Large intestine (tissue), 12 donors: ENCODE measurements at places on chromosomes 16 and 17. TPM values are rescaled to one million over a fixed set of nuclear protein-coding genes. Genes with fewer than 3 reads are reported as not detected.

GLTPD2 gene
- 34.4 TPM for polyA plus RNA-seq

DNA sequence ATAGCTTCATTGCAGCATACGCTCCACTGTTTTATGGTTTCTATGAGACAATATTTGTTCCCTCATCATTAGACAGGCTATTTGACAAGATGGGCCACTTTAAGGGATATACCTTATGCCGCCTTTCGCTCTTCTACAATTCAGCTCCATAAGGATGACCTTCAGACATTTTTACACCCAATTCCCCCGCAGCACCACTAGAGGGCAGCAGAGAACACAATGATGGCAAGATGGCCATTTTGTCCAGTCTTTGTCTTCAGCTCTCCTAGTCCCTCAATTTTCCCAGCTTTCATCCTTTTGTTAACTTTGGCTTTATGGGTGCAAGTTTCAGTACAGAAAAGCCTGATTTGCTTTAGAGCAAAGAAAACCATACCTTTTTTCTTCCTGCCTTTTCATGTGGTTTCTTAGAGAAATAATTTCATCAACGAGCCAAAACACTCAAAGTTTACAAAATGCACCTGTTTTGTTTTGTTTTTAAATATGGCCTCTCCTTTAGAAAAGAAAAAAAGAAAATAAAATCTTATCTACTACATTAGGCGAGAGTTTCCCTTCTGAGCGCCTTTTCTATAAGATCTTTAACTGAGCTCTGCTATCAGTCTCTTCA lies 355.3 kb downstream of the TOX3 start:
- H3K27ac ChIP-seq: no peak overlapping the region
- no peaks in the 10 kb centered on the region for H3K36me3 ChIP-seq
- no peaks in the 10 kb centered on the region for H3K27me3 ChIP-seq
- no peak overlapping the region for H3K4me3 ChIP-seq

DNA sequence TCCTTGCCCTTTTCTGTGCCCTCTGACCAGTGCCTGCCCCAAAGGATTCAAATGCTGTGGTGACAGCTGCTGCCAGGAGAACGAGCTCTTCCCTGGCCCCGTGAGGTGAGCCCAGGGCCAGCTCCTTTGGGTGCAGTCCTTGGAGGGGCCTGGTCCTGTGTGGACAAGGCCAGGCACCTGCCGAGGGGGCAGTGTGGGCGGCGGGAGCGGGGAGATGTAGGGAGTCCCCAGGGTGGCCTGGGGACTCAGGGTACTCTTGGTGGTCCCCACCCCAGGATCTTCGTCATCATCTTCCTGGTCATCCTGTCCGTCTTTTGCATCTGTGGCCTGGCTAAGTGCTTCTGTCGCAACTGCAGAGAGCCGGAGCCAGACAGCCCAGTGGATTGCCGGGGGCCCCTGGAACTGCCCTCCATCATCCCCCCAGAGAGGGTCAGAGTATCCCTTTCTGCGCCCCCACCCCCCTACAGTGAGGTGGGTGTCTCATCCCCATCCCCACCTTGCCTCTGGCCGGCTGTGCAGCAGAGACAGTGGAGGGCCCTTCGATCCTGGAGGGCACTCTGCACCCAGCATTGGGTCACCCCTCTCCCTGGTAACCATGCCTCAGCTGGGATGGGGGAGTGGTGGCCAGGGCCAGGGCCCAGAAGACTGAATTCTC lies 4.4 kb downstream of the TMEM92 start:
- H3K27me3 ChIP-seq: no peaks in the 10 kb centered on the region
- H3K4me1 ChIP-seq: peaks cover 72% of the 10 kb centered on the region
- no peak overlapping the region for H3K4me3 ChIP-seq
- peak overlapping the region; percentile 34 for H3K27ac ChIP-seq
- peaks cover 18% of the 10 kb centered on the region for H3K36me3 ChIP-seq
- no peak for DNase-seq

FBXO39 gene
- polyA plus RNA-seq: 1.8 TPM

DNA sequence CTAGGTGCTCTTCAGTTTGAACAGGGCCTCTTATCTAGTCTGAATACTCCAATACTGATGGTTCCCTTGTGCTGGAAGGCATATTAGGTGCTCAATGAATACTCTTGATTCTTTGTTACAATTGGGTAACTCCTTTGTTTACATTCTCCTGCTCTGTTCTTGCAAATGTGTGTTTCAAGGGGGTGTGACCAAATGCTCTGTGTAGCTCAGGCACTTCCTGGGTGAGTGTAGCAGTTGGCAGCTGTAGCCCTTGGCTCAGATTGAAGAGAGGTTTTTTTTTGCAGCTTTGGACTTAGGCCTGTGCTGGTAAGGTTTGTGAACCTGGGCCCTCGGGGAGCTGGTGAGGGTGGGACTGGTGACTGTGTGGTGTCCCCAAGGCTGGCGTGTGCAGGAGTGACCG lies 20.2 kb downstream of the TBCD start:
- H3K27me3 ChIP-seq: no peaks in the 10 kb centered on the region
- H3K4me1 ChIP-seq: no peaks in the 10 kb centered on the region
- H3K4me3 ChIP-seq: no peak overlapping the region
- H3K27ac ChIP-seq: no peak overlapping the region
- H3K36me3 ChIP-seq: peaks cover 31% of the 10 kb centered on the region

DNA sequence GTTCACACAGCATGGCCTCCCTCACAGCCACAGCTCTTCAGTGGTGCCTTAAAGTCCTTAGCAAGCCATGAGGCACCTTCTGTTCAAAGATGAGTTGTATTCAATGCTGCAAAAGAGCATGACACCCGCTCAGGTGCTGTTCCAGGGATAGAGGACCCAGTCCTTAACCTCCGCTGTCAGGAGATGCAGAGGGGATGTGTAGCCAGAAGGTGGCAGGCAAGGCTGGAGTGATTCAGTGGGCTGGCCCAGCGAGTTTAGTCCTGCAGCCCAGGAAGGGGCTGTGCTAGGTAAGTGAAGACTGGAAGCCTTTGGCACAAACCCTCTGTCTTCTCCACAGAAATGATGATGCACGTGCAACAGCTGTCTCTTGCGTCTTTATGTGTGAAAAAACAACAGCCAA lies 25.0 kb upstream of the ADAM11 start:
- DNase-seq: no peak
- H3K4me3 ChIP-seq: no peak overlapping the region
- peaks cover 11% of the 10 kb centered on the region for H3K36me3 ChIP-seq
- H3K27me3 ChIP-seq: no peaks in the 10 kb centered on the region

DNA sequence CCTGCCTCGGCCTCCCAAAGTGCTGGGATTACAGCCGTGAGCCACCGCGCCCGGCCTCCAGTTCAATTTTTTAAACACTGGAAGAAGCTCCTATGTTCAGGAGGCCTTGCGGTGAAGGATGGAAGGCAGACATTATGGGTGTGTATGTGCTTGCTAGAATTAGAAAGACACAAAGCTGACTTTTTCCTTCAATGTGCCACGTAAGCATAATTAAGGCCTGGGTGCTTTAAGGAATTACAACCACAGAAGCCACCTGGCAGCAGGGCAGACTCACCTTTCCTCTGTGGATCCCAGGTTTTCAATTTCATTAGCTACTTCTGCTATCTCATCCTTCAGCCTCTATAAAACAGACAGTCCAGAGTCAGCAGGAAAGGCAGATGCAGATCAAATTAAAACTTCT lies 74.2 kb downstream of the CYTH1 start:
- no peak overlapping the region for H3K4me3 ChIP-seq
- H3K4me1 ChIP-seq: peaks cover 8% of the 10 kb centered on the region
- no peak for DNase-seq
- peaks cover 36% of the 10 kb centered on the region for H3K36me3 ChIP-seq

MYO15A gene
- polyA plus RNA-seq: 2.0 TPM

DNA sequence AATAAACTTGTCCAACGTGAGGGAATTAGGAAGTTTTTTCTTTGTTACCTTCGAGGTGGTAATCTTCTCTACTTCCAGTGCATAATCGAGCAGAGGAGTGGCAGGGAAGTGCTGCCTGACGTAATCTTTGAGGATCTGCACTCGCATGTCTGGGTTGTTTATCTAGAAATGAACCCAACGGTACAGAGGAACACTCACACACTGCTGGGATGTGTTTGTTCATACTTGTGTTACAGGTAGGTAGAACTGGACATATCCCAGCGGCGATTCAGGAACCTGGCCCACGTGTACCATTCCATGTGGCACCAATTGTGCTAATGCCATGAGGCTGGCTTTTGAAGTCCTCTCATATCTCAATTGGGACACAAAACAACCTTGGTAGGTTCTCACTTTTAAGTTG lies 4.2 kb upstream of the KLHL11 start:
- H3K4me3 ChIP-seq: no peak overlapping the region
- no peaks in the 10 kb centered on the region for H3K4me1 ChIP-seq
- no peaks in the 10 kb centered on the region for H3K27me3 ChIP-seq
- H3K27ac ChIP-seq: no peak overlapping the region

KCNH4 gene
- 0.36 TPM for polyA plus RNA-seq

DNA sequence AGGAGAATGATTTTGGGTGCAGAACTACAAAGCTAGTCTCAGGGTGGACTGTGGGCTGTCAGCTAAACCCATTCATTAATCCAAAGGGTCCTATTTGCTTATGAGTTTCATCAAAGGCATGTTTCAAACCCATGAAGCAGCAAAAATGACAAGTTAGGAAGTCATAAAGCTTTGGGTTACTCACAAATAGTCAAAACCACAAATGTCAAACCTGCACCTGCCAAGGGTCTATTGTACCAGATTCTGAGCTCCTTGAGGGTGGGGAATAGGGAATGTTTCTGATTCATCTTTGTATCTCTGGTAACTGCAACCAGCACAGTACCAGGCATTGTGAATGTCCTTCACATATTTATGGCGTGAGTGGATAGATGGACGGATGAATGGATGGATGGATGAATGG lies 317.7 kb downstream of the MAF start:
- H3K27ac ChIP-seq: no peak overlapping the region
- no peaks in the 10 kb centered on the region for H3K27me3 ChIP-seq
- H3K4me3 ChIP-seq: no peak overlapping the region

KAT2A gene
- 49.1 TPM for polyA plus RNA-seq

- H3K27ac ChIP-seq: peak overlapping the region; percentile 25
- H3K4me3 ChIP-seq: no peak overlapping the region
- no peak for DNase-seq
- no peaks in the 10 kb centered on the region for H3K27me3 ChIP-seq
- peaks cover 22% of the 10 kb centered on the region for H3K4me1 ChIP-seq
- peaks cover 15% of the 10 kb centered on the region for H3K36me3 ChIP-seq
Measured at GRCh38 chr17:79981090-79981489, 54.6 kb downstream of the TBC1D16 start.

ZNF19 gene
- polyA plus RNA-seq: 8.1 TPM

GRCh38 chr16:11627292-11627663 lies 40.6 kb upstream of the LITAF start:
- H3K27me3 ChIP-seq: no peaks in the 10 kb centered on the region
- no peak overlapping the region for H3K4me3 ChIP-seq
- H3K36me3 ChIP-seq: no peaks in the 10 kb centered on the region
- H3K4me1 ChIP-seq: peaks cover 3% of the 10 kb centered on the region

- H3K27me3 ChIP-seq: no peaks in the 10 kb centered on the region
- H3K36me3 ChIP-seq: no peaks in the 10 kb centered on the region
Measured at GRCh38 chr16:55046916-55047315, 116.3 kb downstream of the IRX5 start.

MT3 gene
- 0.97 TPM for polyA plus RNA-seq

- no peaks in the 10 kb centered on the region for H3K36me3 ChIP-seq
- H3K4me3 ChIP-seq: no peak within 1 kb of the TSS
- H3K4me1 ChIP-seq: peaks cover 22% of the 10 kb centered on the region
- no peaks in the 10 kb centered on the region for H3K27me3 ChIP-seq
- no peak for DNase-seq
- H3K27ac ChIP-seq: no peak within 1 kb of the TSS
Measured at GRCh38 chr17:43661699-43662412, at the start of gene MEOX1. Gene MEOX1 (minus strand): TSS chr17:43661922. CDS start chr17:43661534, 388 bp downstream.

GRCh38 chr16:58026139-58026704 lies 668 bp downstream of the MMP15 start:
- DNase-seq: no peak
- peak overlapping the region; percentile 65 for H3K27ac ChIP-seq
- peaks cover 13% of the 10 kb centered on the region for H3K36me3 ChIP-seq
- H3K4me3 ChIP-seq: peak overlapping the region; percentile 92

KRT33B gene
- not detected for polyA plus RNA-seq

CACNB1 gene
- 5.5 TPM for polyA plus RNA-seq

- DNase-seq: no peak
- no peak overlapping the region for H3K4me3 ChIP-seq
- H3K27me3 ChIP-seq: no peaks in the 10 kb centered on the region
- H3K27ac ChIP-seq: no peak overlapping the region
- H3K4me1 ChIP-seq: peaks cover 21% of the 10 kb centered on the region
Measured at GRCh38 chr17:34236281-34236892, 18.7 kb upstream of the CCL2 start.

DNA sequence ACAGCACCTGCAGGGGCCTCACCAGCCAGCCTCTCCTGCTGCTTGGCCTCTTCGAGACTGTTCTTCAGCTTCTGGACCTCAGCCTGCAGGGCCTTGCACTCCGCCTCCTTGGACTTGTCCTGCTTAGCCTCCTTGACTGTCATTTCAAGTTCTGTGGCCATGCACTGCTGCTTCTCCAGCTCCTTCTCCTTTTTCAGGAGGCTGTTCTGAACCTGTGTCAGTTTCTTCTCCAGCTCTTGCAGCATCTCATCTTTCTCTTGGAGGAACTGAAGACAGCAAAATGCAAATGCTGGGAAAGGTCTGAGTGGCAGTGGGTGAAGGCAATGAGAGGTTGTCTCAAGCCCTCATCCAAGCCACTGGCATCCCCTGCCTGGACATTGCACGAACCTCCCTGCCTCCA lies 39.1 kb downstream of the DHX38 start:
- no peak overlapping the region for H3K4me3 ChIP-seq
- DNase-seq: no peak
- H3K4me1 ChIP-seq: no peaks in the 10 kb centered on the region
- H3K27ac ChIP-seq: no peak overlapping the region
- no peaks in the 10 kb centered on the region for H3K27me3 ChIP-seq
- H3K36me3 ChIP-seq: peaks cover 2% of the 10 kb centered on the region

GRCh38 chr17:43363181-43363925 lies 35.4 kb upstream of the ARL4D start:
- DNase-seq: no peak
- no peaks in the 10 kb centered on the region for H3K36me3 ChIP-seq
- peaks cover 20% of the 10 kb centered on the region for H3K4me1 ChIP-seq

TRAPPC1 gene
- 101 TPM for polyA plus RNA-seq

GRCh38 chr17:4448197-4448980 lies 14.6 kb downstream of the SPNS3 start:
- peaks cover under 1% of the 10 kb centered on the region for H3K4me1 ChIP-seq
- H3K27me3 ChIP-seq: no peaks in the 10 kb centered on the region
- no peak for DNase-seq
- no peaks in the 10 kb centered on the region for H3K36me3 ChIP-seq
- H3K4me3 ChIP-seq: no peak overlapping the region

DNA sequence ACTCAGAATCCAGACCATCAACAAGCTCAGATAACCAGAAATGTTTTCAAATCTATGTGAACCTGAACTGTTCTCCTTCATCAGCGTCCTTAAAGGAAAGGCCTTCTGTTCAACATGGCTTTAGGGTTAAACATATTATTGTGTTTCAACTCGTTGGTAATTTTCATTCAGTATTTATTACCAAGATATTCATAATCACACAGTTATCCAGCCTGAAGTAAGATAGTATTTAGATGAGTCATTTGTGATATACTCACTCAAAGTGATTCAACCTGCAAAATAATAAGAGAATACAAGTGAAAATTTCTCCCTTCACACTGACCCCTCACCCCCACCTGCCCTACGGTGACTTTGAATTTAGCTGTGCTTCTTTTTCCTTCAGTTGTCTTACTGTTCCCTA lies 3.0 kb downstream of the CYLD start:
- no peaks in the 10 kb centered on the region for H3K27me3 ChIP-seq
- peaks cover 4% of the 10 kb centered on the region for H3K4me1 ChIP-seq
- H3K27ac ChIP-seq: no peak overlapping the region
- H3K36me3 ChIP-seq: peaks cover 6% of the 10 kb centered on the region
- no peak overlapping the region for H3K4me3 ChIP-seq
